Activated naive CD4-positive, alpha-beta T cell (primary cell): ENCODE measurements at places on chromosomes 5 and 9.

DNA sequence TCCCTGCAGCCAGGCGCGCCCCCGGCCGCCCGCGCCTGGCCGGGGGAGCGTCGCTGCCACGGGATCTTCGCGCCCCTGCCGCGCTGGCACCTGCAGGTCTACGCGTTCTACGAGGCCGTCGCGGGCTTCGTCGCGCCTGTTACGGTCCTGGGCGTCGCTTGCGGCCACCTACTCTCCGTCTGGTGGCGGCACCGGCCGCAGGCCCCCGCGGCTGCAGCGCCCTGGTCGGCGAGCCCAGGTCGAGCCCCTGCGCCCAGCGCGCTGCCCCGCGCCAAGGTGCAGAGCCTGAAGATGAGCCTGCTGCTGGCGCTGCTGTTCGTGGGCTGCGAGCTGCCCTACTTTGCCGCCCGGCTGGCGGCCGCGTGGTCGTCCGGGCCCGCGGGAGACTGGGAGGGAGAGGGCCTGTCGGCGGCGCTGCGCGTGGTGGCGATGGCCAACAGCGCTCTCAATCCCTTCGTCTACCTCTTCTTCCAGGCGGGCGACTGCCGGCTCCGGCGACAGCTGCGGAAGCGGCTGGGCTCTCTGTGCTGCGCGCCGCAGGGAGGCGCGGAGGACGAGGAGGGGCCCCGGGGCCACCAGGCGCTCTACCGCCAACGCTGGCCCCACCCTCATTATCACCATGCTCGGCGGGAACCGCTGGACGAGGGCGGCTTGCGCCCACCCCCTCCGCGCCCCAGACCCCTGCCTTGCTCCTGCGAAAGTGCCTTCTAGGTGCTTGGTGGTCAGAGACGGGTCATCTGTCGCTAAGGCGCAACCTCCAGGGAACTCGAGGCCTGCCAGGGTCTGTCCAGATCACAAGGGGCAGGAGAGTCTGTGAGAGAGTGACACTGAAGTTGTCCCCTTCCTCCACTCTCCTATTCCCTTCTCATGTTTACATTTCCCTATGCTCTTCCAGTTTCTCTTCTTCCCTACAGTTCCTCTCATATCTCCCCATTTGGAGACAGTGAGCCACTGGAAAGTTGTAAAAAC is 1.3 kb downstream of the GPR150 start:
- DNase-seq, result peak; percentile 12

DNA sequence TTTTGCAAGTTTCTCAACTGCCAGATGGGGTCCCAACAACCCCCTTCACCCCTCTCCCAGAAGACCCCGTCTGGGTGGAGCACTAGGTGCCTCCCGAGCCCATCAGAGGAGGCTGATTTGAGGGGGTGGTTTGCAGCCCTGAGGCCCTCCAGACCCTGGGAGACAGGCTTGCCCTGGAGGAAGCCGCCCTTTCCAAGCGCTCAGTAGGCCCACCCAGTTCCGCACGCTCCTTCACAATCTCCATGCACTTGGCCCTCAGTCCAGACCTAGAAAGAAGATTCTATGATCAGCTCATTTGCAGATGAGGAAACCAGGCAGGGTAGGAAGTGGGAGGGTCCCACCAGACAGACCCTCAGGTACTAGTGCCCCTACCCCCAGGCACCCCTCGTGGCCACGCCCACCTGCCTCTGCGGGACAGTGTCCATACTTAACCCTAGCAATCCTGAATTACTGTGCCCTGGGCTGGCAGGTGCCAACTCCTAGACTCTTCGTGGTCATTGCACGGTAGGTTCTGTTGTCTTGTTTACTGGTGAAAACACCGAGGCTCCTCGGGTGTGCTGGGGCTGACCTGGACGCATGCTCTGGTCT is 22.3 kb downstream of the OR2V1 start:
- DNase-seq, result no peak

DNA sequence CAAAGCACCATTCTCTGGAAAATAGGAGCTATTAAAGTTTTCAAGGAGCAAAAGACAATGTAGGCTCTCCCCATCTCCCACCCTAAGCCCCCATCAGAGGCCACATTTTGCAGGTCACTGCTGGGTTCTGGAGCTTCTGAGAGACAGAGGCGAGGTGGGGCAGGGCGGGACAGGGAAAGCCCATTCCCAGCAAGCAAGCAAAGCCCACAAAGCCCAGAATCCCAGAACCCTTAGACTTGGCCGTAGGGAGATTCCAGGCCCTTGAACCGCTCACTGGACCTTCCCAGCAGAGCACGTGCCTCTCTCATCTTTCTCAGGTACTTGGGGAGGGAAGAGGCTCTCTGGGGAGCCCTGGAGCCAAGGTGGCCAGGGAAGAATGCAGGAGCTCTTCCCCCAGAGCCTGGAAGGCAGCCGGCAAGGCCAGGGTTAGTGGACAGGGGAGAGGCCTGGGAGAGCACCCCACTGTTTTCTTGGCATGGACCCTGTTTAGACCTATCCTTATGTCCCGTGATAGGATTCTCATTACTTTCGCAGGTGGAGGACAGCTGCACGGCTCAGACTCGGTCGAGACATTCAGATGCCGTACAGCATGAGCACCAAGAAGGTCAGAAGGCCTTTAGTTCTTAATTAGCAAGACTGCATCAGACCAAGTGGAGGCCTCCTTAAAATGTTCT is 52.4 kb downstream of the ZNF354C start:
- DNase-seq, result no peak

GRCh38 chr9:36991516-36992134 is 42.4 kb downstream of the PAX5 start:
- DNase-seq, result no peak

DNA sequence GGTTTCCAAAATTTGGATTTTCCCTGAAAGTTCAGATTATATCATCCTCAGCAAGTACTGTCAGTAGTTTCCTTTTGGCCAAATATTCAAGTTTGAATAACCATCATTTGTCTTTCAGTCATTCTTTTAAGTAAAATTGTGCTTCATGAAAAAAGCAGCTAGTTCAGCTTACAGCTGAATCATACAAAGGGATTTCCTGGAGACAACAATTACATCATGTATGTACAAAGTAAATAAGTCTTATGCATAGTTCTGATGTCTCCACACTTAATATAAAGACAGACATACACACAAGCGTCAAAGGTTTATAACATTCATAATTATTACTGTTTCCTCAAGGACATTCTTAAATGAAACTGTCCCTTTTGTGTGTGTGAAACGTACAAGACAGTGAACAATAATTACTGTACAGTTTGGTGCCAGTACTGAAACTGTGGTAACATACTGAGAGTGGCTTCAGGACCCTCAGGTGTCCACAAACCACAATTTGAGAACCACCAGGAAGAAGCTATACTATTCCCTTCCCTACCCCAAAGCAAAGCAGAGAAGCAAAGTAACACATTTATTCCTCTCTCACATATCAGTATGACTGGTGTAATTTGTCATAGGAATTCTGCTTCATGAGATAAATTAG is 746.6 kb downstream of the TAF11L14 start:
- DNase-seq, result no peak

GRCh38 chr5:114467171-114467570 is 105.3 kb downstream of the KCNN2 start:
- no peak for DNase-seq

GRCh38 chr5:137032929-137033328 is 466.2 kb downstream of the SPOCK1 start:
- DNase-seq, result no peak

- no peak for DNase-seq
Measured at GRCh38 chr5:68502531-68502930, 287.0 kb downstream of the PIK3R1 start.

DNA sequence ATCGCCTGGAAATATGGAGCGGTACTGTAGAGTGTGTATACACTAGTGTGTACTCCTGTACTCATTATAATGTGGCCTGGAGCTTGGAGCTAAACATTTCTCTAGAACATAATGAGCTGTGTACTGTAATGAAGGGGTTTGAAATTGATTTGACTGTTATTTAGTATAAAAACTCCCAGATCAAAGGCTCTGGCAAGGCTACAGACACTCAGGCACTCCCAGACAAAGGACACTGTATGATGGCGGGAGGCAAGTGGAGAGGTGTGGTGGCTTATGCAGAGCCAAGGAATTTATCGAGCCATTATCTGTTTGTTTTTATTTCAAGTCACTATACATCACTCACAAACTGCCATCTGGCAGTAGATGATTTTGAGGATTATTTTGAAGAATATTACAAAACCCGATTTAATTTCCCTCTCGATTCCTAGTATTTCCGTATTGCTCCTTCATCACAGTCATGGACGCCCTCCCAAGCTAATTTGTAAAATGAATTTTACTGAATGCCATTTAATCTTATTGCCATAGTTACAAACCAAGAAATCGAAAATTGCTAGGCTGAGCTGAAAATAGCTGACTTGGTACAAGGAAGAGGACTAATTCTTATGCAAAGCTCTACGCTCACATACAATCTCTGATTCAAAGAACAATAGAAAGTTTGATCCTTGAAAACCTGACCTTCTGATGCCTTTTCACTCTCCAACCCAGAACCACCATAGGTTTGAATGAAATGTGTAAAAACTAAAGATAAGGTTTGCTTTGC is 240.2 kb upstream of the SEMA6A start:
- DNase-seq, result no peak

DNA sequence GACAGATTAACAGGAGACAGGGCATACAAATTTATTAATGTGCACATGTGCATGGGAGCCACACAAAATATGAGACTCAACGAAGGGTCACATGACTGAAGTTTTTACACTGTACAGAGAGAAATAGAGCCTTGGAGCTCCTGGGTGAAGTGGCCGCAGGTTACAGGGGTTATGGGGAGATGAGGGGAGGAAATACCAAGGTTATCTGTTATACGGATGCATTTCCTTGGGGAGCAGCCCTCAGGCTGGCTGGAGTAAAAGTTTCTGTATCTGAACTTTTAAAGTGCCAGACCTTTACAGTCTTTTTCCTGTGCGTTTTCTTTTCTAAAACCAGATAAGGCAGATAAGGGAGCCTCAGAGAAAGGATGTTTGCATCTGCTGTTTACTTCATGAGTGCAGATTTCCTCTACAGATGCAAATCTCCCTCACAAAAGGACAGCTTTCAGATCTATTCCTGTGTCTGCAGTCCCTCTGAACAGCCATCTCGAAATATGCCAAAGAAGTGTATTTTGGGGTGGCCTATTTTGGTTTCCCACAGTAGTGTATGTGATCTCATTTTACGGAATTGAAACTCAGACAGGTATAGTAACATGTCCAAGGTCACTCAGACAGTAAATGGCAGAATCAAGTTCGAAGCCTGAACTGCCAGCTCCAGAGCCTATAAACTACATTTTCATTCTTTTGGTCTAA is 139.3 kb upstream of the FBXL17 start:
- no peak for DNase-seq

GRCh38 chr5:107388141-107388861 is 282.4 kb downstream of the EFNA5 start:
- DNase-seq, result no peak

DNA sequence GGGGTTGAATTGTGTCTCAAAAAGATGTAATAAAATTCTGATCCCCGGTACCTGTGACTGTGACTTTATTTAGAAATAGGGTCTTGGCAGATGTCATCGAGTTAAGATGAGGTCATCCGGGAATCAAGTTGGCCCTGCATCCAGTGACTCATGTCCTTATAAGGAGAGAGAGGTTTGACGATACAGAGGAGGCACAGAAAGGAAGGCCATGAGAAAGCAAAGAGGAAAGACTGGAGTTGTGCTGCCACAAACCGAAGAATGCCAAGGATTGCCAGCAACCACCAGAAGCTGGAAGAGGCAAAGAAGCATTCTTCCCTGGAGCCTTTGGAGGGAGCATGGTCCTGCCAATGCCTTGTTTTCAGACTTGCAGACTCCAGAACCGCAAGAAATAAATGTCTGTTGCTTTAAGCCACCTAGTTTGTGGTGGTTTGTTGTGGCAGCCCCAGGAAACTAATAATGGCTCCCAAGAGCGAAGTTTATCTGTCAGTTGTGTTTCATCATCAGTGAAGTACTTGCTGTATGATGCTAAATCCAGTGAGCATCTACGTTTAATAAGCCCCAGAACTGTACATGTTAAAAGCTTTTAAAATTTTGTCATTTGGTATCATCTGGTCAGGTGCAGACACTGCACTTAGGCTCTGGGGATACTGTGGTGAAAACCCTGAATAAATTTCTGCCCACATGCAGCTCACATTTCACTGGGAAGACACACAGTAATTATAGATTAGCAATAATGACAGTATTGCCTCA is 114.8 kb downstream of the TLE4 start:
- no peak for DNase-seq

GRCh38 chr9:116608064-116608463 is 79.0 kb upstream of the TRIM32 start:
- DNase-seq, result no peak

GRCh38 chr5:8644377-8644776 is 775.4 kb downstream of the MTRR start:
- no peak for DNase-seq

GRCh38 chr9:571066-571465 is 270.4 kb upstream of the DMRT1 start:
- DNase-seq, result no peak

DNA sequence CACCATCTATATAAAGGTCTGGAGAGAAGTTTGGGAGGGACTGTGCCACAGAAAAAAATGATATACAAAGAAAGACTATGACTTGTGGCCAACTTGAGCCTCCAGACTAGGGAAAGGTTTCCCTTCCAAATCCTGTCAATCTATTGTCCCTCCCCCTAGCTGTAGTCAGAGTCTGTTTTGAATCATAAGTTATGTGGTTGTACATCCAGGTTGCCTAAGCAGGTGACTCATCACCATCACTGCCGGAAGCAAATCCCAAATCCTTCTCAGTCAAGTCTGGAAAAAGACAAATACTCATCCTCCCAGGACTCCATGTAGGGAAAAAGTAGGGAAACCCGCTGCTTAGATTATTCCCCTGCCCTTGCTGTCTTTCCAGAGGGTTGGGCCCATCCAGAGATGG is 235.7 kb downstream of the CDK5RAP2 start:
- no peak for DNase-seq

- no peak for DNase-seq
Measured at GRCh38 chr5:143045062-143045461, 274.9 kb downstream of the ARHGAP26 start.

- no peak for DNase-seq
Measured at GRCh38 chr5:13276156-13276555, 668.3 kb downstream of the DNAH5 start.

GRCh38 chr9:93813221-93814076 is 141.7 kb downstream of the BARX1 start:
- DNase-seq, result no peak
